Retina (tissue), 1 donor: ENCODE measurements at places on chromosomes 7 and 10.

DNA sequence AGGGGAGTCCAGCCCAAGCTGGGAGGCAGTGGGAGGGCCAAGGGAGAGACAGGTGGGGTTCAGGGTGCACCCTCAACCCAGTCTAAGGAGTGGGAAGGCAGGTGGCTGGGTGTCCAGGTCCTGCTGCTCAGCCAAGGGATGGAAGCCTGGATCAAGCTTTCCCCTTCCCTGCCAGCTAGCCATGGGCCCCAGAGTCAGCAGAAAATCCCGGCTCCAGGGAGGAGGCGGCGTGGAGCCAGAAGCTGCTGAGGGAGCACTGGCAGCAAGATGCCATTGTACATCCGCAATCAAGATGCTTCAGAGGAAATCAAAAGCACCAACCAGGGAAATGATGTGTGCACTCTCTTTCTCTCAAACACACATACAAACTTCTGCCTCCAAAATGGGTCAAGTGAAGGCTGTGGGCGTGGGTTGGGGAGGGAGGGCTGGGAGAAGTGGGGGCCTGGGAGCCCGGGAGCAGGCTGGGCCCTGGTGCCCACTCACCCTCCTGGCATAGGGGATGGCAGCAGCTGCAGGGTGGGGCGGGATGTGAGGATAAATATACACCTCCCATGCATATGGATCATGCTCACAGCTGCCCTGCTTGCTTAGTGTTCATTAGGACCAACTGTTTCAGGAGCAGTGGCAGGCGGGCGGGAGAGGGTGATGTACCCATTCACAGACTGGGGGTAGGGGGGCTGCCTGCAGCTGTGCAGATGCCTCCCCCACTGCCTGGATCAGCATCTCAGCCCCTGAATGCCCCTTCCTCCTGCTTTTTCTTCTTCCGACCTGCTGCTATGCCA lies 24.2 kb downstream of the TRIM8 start:
- DNase-seq = peak; percentile 10

- DNase-seq = no peak
Observed at GRCh38 chr10:69014171-69014570, 25.6 kb downstream of the KIFBP start.

GRCh38 chr10:106930751-106931150 lies 233.8 kb downstream of the SORCS1 start:
- DNase-seq = no peak

DNA sequence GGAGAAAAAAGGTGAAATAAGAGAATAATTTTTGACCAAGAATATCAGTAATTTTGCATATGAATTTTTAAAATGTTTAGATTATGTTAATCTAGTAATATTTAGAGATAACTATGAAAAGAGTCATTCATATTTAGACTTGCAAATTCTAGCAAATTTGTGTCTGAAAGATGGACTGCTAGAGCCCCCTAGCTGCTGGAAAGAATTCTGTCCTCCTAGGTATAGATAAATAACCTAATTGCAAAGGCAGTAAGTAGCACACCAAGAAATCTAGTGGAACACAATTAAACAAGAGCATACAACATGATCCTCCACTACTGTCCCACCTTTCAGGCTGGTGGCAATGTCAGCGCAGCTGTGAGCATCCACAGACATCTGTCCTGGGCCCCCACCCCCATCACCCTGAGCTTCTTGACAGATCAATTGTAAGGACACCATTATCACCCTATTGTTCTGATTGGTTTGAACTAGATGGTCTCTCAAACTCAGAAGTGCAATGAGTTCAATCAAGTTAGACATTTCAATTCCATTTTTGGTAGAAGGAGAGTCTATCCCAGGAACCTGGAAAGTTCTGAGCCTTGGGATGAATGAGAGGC lies 15.0 kb upstream of the GFRA1 start:
- DNase-seq = peak; percentile 54

- DNase-seq = no peak
Observed at GRCh38 chr7:34371922-34372321, 286.1 kb upstream of the NPSR1 start.

DNA sequence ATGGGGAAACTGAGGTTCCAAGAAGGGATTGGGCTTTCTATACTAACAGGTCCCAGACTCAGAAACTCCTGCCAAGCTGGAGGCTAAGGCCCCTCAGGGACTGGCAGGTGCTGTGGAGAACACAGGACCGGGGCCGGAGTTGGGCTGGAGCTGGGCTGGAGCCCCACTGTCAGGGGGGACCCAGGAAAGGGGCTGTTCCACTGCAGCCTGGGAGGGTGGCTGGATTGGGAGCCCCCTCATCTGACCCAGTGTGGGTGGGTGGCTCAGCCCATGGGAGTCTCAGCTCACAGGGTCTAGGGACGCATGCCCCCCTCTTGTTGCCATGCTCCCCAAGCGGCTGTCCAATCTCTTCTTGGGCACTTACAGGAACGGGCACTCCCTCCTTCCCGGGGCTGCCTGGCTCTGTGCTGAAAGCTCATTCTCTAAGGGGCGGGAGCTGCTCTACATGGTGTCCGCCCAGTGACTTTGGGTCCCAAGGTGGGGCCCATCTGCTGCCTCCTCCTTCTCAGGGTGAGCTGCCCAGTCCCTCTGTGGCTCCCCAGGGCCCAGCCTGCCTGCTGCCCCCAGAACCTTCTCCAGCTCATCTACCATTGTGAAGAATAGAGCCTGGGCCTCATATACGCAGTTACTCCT lies 126.5 kb downstream of the MYL10 start:
- DNase-seq = no peak

- DNase-seq = peak; percentile 2
Observed at GRCh38 chr7:12162415-12163113, 48.5 kb upstream of the TMEM106B start.

GRCh38 chr7:98703916-98704315 lies 86.8 kb downstream of the NPTX2 start:
- DNase-seq = no peak

DNA sequence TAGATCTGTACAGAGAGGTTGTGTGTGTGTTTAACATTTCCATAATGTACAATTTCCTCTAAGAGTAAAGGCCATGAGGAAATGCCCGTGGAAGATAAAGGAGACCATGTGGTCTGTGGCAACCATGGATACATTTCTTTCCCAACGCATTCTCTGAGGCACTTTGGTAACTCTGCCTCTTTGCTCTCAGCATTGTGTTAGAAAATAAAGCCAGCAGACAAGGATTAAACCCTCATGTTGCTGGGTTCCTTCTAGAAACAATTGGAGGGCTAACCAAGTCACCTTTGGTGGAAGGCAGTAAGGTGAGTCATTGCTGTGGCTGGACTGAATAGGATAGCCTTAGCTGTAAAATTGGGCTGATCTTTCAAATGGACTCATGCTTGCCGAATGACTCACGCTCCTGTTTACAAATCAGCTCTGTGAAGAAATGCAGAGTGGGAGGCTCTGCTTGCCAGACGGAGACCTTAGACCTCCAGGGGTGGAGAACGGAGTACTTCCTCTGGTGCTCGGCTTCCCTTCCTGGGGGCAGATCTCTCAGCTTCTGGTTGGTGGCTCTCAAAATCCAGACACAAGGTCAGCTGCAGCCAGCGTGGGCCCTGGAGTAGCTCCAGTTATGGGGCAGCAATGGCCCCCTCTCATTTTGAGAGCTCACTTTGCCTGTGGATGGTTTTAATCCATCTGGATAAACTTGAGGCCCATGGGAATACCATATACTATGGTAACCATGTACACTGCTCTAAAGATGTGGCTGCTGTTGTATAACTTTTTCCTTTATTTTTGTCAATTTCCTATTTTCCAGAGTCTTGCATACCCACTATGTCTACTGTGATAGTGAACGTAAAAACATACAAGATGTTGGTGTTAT lies 137.3 kb downstream of the TCF7L2 start:
- no peak for DNase-seq

DNA sequence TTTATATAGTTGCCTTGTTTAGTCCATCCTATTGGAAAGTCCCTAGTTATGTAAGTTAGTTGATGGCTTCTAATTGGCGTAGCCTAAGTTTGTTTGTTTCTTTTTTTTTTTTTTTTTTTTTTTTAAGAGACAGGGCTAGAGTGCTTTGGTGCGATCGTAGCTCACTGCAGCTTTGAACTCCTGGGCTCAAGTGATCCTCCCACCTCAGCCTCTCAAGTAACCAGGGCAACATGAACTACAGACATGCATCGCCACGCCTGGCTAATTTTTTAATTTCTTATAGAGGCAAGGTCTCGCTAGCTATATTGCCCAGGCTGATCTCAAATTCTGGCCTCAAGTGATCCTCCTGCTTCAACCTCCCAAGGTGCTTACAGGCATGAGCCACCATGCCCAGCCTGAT lies 7.1 kb downstream of the CSGALNACT2 start:
- DNase-seq = no peak

GRCh38 chr10:69506487-69506833 lies 55.2 kb downstream of the TSPAN15 start:
- no peak for DNase-seq

GRCh38 chr7:12557282-12557681 lies 13.2 kb upstream of the SCIN start:
- no peak for DNase-seq

DNA sequence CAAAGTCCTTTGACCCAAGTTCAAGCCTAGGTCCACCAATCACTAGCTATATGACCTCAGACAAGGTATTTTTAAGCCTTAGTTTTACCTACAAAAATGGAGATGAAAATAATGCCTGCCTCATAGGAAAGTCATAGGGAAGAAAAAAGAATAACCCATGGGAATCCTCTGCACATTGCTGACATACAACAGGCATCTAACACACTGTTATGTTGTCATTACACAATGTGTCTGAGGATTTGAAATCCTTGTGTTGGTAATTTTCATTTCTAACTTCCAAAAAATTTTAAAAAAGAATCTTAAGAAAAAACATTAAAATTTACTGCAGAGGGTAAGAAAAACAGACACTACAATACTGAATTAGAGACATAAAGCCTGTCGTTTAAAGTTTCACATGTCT lies 5.7 kb downstream of the ANK3 start:
- no peak for DNase-seq

DNA sequence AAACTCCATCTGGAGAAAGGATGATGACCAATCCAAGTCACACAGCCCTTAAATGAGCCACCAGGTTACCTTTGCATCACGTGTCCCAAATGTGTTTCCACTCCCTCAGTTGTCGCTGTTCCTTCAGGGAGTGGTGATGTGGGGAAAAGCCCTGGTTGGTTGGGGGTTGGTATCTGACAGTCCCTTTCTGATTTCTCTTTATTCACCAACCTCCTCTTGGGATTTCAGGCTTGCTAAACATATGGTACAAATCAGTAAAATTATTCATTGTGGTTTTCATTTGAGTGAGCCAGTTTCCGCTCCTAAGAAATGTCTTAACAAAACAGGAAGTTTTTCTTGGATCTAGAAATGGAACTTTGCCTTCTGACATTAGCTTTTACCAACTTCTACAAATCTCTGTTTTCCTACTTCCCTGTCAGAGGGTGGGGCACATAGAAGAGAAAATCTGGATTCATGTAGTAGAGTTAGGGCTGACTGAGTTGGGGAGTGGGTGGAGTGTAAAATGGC lies 40.0 kb upstream of the KMT2E start:
- DNase-seq = no peak

DNA sequence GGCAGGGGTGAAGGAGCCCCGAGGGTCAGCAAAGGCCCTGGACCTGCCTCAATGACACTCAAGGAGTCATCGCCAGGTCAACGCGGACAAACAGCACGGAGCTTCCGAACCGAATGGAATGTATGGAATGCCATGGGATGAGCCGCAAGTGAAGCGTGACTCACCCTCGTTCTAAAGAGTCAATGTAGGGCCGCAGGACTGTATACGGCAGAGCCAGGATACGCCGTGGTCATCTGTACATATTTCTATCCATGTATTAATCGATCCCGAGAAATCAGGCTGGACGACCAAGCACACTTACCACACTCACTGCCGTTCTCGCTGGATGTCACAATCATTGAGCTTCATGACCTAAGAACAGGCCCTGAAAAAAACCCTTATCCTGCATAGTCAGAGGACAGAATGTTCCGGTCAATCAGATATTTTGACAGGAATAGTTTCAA lies 4.3 kb downstream of the SNX8 start:
- peak; percentile 24 for DNase-seq

DNA sequence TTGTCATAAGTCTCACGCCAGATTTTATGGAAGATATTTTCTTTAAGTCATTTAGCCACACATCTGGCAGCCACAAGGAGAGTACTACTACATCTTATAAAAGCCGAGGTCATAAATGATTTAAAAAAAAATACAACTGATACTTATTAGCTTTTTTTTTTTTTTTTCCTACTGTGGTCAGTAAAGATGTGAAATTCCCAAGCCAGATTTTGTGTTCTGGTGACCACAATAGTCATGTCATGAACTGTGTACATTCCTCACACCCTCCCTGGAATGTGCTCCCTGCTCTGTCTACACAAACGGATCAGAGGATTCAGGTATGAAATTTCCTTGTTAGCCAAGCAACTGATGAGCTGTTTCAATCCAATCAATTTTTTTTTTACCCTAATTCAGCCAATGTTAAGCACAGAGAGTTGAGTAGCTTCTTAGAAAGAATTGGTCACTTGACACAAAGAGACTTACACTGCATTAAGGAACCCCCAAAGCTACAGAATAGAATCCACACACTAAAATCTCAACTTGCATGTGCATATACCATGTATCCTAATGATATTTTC lies 54.7 kb downstream of the CHRM2 start:
- no peak for DNase-seq

DNA sequence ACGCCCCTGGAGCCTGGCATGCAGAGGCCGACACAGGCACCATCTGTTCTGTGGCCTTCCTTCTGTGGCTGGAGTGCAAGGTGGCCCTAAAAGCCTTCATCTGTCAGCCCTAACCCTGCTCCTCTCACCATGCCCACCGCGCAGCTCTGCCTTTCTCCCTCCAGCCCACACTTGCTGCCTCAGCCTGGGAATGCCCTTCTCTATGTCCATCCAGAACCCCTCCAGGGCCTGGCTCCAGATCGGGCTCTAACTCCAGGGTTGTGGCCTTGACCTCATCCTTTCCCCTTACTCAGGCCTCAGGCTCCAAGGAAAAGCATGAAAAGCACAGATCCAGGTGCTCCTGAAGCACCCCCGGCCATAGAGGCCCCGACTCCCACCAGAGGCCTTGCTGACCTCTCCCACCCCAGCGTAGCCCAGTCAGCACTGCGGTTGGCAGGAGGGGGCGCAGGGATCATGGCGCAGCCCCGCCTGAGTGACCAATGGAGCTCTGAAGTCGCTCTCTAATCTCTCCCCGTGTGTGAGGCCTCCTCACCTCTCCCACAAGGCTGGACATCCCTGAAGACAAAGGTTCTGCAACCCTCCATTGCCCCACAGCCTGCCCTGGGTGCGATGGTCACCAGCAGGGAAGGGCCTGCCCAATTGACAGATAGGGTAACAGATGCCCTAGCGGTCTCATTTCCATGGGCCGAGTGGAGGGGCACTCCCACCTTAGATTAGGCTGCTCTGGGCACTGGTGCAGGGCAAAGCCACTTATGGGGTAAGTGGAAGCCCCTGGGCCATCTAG lies 9.2 kb downstream of the ZCCHC24 start:
- DNase-seq = no peak

- no peak for DNase-seq
Observed at GRCh38 chr10:75460059-75460458, 28.6 kb downstream of the LRMDA start.
